Stimulated activated CD4-positive, alpha-beta T cell treated with anti-CD3 and anti-CD28 coated beads, Interleukin-12 subunit alpha, Interleukin-12 subunit beta, amount 100 ng/mL, for 48 hours (primary cell): ENCODE measurements at places on chromosomes 5 and 9.

GRCh38 chr5:170113522-170113900, 7.8 kb downstream of the FOXI1 start:
- no peak for DNase-seq

DNA sequence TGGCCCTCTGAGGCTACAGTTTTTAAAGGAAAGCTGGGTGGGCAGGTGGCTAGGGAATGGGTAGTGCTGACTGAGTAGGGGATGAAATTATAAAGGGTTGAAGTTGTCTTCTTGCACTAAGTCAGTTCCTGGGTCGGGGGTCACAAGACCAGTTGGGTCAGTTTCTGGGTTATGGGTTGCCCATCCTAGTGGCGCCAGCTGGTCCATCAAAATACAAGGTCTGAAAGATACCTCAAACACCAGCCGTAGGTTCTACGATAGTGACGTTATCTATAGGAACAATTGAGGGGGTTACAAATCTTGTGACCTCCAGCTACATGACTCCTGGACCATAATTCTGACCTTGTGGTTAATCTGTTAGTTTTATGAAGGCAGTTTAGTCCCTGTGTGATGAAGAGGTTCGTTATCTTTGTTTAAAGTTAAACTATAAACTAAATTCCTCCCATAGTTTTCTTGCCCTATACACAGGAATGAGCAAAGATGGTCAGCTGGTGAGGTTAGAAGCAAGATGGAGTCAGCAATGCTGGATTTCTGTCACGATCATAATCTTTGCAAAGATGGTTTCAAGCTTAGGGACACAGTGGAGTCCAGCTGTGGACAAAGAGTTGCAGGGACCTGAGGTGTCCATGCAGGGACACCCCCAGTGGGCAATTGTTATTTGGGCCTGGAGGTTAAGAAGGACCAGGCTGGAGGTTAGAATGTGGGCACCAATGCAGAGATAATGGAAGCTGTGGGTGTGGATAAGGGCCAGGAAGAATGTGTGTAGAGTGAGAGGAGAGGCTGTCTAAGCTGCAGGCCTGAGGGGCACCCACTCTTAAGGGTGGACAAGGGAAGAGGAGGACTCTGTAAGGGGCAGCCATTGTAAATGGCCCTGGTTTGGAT, 14.0 kb upstream of the CREBRF start:
- no peak for DNase-seq

GRCh38 chr5:33067291-33067690, 356.2 kb downstream of the NPR3 start:
- no peak for DNase-seq

- DNase-seq = no peak
Measured at GRCh38 chr5:89395111-89395510, 512.1 kb upstream of the MEF2C start.

DNA sequence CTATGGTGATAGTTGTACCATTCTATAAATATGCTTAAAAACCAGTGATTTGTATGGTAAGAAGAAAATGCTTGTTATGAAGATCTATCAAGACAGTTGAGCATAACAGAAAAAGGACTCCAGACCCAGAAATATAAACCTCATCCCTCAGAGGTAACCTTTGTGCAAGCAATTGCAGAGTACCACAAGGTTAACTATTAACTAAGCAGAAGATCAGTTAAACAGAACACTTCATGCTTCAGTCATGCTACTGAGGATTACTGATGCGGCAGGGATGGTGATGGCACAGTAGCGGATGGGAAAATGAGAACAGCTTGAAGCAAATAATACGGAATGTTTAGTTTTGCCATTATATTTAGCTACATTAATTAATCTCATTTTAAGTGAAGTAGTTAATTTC, 45.5 kb downstream of the IARS1 start:
- no peak for DNase-seq

DNA sequence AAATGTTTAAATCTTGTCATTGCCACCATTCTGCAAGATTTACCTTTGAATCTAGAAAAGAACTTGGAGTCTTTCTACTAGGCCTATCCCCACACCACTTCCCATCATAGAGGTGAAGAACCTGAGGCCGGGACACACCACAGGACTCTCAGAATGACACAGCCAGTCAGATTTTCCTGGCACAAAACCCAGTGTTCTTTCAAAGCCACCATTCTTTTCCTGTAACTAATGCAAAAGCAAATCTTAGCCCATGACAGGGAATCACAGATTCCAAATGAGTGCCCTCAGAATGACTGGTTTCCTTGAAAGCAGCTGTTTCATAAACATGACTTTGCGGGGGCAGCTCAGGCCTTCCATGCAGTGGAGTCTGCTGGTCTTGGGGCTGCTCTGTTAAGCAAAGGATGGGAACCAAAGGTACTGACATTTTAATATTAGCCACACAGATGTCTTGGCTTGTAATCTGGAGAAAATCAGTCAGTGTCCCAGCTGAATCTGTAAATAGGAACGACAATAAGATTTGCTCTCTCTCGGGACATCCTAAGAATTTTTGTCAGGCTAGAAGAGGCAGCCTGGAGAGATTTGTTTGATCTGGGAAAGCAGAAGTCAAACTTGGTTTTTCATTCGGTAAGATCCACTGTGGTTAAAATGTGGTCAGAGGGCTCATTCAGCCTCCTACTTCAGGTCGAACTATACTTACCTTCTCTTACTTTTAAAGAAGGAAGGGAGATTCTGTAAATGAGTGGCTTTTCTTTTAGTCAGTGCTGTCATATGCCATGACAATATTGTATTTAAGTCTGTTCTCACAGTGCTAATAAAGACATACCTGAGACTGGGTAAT, 115.1 kb downstream of the PALM2AKAP2 start:
- peak; percentile 62 for DNase-seq
